ENCODE measurements at places on chromosomes 6 and 20. TPM values are rescaled to one million over a fixed set of nuclear protein-coding genes. Genes with fewer than 3 reads are reported as not detected.

DNA sequence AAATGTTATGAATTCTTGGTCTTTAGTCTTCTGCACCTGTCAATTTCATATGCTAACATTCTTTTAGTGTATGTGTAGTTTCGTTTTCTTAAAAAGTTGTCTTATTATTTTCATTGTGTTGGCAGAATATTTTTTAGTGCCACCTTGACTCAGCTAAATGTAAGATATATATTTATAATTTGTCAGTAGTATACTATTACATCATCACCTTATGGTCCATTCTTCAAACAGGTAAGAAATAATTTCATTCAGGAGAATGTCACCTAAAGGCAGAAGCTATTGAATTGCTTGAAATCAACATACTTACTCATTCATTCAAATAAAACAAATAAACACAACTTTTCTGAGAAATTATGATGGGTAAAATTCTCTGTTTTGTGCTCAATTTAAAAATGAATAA is 3.5 kb upstream of the STXBP5 start:
- DNase-seq, result no peak

DNA sequence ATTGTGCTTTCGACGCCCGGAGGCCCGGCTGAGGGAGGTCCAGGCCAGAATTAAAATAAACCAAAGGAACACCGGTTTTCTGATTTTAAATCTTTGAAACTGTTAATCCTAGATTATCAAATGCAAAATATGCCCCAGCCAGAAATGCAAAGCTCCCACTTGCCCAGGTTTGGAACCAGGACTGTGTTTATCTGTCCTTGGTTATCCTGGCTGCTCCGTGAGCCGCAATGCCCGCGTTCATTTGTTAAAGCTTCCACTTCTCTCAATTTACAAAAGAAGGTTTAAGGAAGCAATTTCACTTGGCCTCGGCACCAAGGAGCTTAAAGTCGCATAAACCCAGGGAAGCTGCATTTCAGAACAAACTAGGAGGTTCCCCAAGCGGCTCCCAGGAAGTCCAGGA is 250.0 kb downstream of the TAF4 start:
- DNase-seq, result no peak

GRCh38 chr20:57240581-57241362 is 25.7 kb downstream of the BMP7 start:
- DNase-seq, result no peak

DNA sequence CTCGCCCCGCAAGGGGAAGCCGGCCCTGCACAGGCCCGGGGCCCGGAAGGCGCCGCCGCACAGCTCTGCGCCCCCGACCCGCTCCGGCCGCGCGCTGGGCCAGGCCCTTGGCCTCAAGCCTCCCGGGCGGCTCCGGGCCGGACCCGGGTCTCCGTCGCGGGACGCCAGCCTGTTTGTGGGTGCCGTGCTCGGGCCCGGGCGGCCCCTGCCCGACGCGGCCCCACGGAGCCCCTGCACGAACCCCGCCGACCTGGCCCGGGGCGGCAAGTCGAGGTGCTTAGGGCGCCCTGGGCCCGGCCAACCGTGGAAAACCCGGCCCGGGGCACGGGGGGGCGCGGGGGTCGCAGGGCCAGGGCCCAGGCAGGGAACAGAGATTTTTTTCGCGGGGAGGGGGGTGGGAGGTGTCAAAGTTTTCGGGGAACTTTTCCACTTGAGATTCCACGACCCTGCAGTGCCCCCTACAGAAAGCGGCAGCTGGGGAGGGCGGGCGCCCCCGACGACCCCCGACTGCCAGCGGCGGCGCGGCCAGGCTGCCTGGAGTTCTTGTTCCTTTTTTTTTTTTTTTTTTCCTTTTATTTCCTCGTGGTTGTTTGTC is 805 bp upstream of the STX16 start:
- DNase-seq, result no peak

- DNase-seq, result no peak
These were observed 213.2 kb upstream of the MANEA start for GRCh38 chr6:95364016-95364604.

DNA sequence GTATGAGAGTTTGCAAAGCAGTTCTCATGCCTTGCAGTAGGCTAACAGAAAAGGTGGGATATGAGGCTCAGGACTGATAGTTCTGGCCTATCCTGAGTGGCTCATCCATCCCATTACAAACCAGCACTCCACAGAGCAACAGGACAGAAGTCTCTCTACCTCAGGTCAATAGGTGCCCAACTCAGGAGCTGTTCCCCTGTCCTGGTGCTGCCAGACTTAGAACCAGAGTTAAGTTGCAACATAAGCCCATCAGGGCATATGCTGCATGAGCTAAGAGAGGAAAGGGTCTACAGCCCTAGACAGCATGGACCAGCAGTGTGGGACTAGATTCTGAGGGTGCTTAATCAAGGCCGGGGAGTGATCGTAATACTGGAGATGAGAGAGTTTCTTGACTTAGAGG is 104.8 kb upstream of the ECI2 start:
- DNase-seq, result no peak

GRCh38 chr6:137133122-137133521 is 40.3 kb downstream of the IL22RA2 start:
- no peak for DNase-seq

- no peak for DNase-seq
These were observed 83.9 kb downstream of the BANF2 start for GRCh38 chr20:17783671-17784070.

GRCh38 chr6:137903274-137903932 is 36.3 kb downstream of the TNFAIP3 start:
- DNase-seq, result no peak

GRCh38 chr6:161327360-161327953 is 53.6 kb upstream of the AGPAT4 start:
- no peak for DNase-seq

- DNase-seq, result no peak
These were observed 43.5 kb upstream of the EPB41L1 start for GRCh38 chr20:36110994-36111393.

GRCh38 chr6:113927001-113927400 is 43.9 kb downstream of the HDAC2 start:
- no peak for DNase-seq

DNA sequence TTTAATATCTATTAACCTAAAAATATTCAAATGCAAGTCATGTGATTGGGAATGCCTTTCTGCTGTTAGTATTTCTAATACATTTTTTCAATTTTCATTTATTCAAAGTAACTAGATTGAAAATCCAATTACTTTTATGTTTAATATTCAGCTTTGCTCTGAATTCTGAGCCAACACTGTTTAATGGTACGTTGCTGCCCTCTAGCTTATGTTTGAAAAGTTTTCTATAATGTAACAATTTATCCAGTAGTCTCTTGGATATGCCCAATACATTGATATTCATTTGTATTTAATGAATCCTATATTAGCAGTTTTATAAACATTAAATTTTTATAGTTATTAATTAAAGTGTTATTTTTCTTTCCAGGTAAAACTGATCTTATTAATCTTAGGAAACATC is 47.4 kb downstream of the LGSN start:
- DNase-seq, result no peak

- DNase-seq, result no peak
These were observed 291.4 kb downstream of the PLCB1 start for GRCh38 chr20:8423482-8423881.

DNA sequence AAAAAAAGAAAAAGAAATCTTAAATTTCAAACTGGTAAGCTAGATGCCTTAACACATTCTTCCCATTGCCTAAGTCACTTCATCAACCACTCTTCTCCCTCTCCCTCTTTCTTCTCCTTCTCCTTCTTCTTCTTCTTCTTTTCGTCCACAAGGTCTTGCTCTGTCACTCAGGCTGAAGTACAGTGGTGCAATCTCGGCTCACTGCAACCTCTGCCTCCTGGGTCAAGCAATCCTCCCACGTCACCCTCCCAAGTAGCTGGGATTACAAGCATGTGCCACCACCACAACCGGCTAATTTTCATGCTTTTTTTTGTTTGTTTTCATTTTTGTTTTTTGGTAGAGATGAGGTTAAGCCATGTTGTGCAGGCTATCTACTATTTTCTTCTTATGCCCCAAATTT is 60.2 kb downstream of the GPR63 start:
- no peak for DNase-seq

GRCh38 chr20:41889126-41889843 is 271.1 kb upstream of the CHD6 start:
- DNase-seq, result no peak

- DNase-seq, result no peak
These were observed 221.7 kb downstream of the ARHGAP18 start for GRCh38 chr6:129488313-129488712.

DNA sequence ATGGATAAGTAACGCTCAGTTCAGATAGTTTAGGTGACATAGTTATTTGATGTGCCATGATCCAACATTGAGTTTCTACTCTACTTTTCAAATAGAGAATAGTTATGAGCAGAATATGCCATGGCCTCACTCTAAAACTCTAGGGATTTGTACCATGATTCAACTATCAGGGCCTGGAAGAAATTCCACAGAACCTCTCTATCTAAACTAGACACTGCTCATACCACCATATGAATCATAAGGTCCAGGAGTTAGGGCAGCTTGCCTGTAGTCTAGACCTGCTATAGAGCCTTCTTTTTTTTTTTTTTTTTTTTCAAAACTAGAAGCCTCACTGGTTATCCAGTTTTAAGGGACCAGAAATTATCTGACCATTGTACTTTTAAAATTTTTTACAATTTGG is 571.8 kb upstream of the IMPG1 start:
- DNase-seq, result no peak

GRCh38 chr6:45637611-45638257 is 260.0 kb upstream of the SUPT3H start:
- DNase-seq, result no peak

DNA sequence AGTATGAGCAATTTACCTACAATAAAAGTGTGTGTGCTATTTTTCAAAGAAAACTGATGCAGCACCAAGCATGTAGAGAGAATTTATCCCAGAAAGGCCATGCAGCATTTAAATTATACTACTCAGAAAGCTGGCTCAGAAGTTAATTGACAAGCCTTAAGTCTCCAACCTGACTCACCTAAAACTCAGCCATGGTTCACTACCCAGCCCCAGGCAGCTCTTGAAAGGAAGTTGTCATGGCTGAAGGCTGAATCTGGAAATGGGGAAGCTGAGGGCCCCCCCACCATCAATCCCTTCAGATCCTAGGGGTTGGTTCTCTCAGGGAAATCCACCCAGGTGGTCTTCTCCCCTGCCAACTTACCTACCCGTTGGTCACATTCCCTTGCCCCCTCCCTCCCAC is 19.7 kb downstream of the PPIL6 start:
- DNase-seq, result no peak

DNA sequence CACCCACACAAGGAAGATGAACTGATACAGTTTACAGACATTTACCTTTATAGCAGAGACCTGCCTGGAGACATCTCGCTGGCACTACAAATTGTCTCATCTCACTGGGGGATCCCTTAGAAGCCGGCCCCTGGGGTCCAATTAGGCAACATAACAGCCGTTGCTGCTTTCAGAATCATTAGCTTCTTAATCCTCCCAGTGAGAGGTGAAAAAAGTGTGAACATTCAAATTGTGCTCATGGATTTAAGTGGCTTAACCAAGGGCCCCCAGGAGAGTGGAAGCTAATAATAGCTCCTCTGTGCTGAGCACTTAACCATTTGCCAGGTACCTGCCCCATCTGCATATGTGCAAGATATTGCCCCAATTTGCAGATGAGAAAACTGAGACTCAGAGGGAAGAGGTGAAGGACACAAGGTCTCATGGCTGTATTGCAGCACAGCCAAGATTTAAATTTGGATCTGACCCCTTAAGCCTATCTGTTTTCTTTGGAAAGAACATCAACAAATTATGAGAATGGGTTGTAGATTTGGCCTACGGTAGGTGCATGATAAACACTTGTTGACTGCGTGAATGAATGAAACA is 101.0 kb downstream of the EYA2 start:
- DNase-seq, result no peak

GRCh38 chr6:117485433-117485832 is 3.0 kb downstream of the DCBLD1 start:
- DNase-seq, result no peak

GRCh38 chr6:118644007-118644406 is 7.4 kb downstream of the CEP85L start:
- no peak for DNase-seq

DNA sequence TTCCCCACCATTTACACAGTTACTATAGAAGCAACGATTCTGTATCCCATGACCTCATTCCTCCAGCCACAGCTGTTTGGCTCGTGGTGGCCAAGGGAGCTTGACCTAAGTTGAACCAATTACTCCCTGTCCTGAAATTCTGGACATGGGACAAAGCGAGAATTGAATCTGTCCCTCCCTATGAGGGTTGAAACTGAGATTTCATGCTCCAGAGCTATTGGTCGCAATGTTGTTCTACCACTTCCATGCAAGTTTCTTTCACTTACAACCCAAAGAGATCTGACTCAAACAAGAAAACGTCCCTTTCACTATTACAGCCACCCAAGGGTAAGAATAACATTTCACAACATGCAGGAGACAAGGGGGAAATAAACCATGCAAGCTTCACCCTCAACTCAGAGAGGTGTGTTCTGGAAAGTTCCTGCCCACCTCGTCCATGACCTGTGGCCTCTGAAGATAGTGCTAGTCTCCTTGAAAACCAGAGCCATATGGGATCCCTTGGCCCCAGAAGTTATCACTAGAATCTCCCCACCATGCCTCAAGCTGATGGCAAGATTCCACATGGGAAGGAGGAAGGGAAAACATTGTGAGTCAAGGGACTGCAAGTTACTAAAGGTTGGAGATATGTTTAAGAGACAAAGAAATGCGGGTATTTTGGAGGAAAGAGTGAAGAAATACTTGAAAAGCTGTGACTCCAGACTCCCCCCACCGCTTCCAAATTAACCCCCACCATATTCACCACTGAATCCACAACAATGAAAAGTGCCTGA is 74.5 kb upstream of the SRSF6 start:
- no peak for DNase-seq

- DNase-seq, result no peak
These were observed 8.9 kb downstream of the MYT1 start for GRCh38 chr20:64173116-64173515.

- DNase-seq, result no peak
These were observed 85.3 kb upstream of the SCP2D1 start for GRCh38 chr20:18728165-18728869.

DNA sequence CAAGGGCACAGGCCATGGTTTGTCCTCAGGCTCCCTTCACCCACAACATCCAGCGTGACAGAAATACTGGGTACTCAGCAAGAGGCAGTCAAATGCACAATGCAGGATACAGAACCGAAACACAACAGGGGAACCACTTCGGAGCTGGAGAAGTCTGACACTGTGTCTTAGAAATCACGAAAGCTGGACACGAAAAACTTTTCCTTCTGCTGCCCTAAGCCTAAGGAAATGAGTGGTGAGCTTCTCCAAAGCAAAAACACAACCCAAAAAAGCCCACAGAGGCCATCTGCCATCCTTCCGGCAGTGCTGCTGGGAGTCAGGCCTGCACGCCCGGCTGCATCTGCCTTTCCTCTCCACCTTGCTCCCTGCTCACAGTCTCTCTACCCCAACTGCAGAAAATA is 106.3 kb downstream of the SLC23A2 start:
- no peak for DNase-seq

The JAG1 gene
- 13.5 TPM for polyA plus RNA-seq

The SAMD10 gene
- 5.2 TPM for polyA plus RNA-seq

The GPX5 gene
- polyA plus RNA-seq, result 0.08 TPM

The ARFRP1 gene
- polyA plus RNA-seq, result 12.9 TPM

The DNPH1 gene
- 134 TPM for polyA plus RNA-seq

The TBXT gene
- 0.18 TPM for polyA plus RNA-seq

The MLIP gene
- polyA plus RNA-seq, result not detected

The PDYN gene
- 0.60 TPM for polyA plus RNA-seq

The FNDC1 gene
- polyA plus RNA-seq, result 0.14 TPM

The PHACTR3 gene
- 0.03 TPM for polyA plus RNA-seq

The SLC17A9 gene
- 23.5 TPM for polyA plus RNA-seq

The BMP7 gene
- 14.7 TPM for polyA plus RNA-seq

All from H1 (cell line).